ENCODE measurements at places on chromosomes 7 and 10.
A peak's percentile ranks its signal among the peaks of the same experiment; 100 is the strongest.

DNA sequence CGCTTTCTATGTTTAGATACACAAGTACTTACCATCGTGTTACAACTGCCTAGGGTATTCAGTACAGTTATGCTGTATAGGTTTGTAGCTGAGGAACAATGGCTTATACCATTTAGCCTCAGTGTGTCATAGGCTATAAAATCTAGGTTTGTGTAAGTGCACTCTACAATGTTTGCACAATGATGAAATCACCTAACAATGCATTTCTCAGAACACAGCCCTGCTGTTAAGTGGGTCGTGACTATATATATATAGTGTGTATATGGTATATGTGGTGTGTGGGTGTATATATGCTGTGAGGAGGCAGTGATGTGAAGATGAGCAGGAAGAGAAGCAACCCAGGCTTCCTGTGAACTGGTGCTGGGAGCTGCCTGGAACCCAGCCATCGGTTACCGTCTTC, 65.6 kb upstream of the MKI67 start:
- DNase-seq: no peak

DNA sequence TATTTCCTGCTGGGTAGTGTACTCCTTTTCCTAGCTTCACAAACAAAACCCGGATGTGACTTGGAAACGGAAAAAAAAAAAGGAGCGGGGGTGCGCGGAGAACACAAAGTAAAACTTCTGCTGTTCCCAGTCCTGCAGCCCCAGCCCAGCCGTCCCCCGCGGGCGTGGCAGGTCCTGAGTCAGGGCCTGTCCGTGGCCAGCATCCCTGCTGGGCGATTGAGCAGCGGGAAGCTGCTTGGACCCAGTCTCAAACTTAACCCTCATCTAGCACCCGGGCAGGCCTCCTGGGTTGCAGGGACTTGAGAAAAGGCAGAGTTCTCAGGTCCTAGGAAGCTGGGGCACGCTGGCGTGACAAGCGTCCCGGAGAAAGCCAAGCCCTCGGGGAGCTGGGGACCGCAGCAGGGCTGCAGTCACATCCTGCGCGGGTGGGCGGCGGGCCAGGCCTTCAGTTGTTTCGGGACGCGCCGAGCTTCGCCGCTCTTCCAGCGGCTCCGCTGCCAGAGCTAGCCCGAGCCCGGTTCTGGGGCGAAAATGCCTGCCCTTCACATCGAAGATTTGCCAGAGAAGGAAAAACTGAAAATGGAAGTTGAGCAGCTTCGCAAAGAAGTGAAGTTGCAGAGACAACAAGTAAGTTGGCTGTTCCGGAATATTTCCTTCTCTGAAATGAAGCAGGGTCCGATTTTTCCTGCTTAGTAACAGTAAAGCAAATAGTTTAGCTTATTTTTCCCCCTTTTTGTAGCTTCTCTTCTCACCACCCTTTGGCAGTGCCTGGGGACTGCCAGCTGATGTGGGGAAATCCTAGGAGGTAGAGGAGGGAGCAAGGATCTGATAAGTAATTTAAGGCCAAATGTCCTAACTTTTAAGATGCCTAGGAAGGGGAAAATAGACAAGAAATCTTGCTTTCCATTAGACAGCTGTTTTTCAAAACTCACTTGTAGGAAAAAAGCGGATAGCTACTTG, at the start of gene GNG11:
Gene GNG11, plus strand, starts transcription at position 129 of the 960 bp plus-strand sequence. Its CDS starts 403 bp downstream, at position 532.
- DNase-seq: no peak

DNA sequence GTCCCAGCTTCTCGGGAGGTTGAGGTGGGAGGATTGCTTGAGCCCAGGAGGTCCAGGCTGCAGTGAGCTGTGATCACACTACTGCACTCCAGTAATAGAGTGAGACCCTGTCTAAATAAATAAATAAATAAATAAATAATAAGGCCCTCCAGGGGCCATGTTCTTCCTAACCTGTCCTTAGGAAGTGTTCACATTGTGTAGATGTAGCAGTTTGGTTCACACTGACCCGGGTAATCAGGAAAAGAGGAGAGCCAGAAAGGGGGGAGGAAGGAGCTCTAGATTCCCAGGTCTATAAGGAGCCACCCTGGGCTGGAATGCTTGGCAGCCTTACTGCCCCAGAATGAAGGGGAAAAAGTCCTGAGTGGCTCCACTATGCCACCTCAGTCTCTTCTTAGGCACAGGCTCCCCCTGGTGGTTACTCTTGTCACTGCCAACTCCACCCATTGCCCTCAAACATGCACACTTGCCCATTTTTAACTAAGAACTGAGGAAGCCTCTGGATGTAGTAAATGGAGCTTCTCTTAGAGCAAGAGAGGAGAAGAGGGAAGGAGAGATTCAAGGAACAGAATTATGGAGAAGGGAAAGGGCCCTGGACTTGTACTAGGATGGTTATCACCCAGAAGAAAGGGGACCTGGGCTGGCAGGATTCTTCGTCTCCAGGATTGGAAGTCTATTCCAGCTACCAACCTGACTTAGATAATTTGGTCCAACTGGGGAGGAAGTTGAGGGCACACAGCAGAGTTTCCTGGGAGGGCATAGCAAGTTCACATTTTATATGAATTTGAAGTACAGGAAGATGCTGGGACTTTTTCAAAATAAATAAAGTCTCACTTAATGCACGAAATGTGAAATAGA, 7.8 kb downstream of the HPS6 start:
- DNase-seq: no peak

GRCh38 chr10:119001717-119002500, 27.6 kb upstream of the NANOS1 start:
- no peak for DNase-seq

DNA sequence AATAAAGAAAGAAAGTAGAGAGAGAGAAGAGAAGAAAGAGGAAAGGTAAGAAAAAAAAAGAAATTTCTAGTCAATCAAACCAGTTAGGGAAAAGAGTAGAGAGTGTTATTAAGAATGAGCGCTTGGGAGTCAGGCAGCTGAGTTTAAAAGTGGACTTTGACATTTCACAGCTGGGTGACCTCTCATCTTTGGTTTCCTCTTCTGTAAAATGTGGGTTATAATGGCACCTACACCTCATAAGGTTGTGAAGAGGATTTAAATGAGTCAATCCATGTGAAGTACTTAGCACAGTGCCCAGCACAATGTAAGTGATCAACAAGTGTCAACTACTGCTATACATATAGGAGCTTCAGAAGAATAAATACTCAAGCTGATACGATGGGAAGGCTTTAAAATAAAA, 12.2 kb downstream of the HOXA1 start:
- DNase-seq: no peak

DNA sequence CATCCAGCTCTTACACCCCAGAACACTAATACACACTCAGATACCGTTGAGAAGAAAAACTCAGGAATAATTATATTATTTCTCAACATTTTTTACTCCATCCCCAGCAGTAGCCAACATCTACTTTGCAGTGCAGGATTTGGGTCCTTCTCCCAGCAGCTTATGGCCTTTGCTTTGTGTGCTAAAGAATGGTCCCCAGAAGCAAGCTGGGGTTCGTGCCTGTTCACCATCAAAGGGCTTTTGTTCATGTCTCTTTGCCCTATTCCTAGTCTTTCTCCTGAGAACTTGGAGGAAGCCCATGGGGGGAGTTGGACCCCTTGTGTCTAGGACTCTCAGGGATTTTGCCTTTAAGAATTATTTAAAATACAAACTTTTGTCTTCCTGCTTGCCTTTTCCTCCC, 100.4 kb downstream of the ZNF277 start:
- DNase-seq: no peak

GRCh38 chr7:70736715-70737460, 395.1 kb upstream of the GALNT17 start:
- no peak for DNase-seq

- DNase-seq: peak; percentile 58
Observed at GRCh38 chr10:88803641-88804040, 1.1 kb downstream of the LIPM start.

DNA sequence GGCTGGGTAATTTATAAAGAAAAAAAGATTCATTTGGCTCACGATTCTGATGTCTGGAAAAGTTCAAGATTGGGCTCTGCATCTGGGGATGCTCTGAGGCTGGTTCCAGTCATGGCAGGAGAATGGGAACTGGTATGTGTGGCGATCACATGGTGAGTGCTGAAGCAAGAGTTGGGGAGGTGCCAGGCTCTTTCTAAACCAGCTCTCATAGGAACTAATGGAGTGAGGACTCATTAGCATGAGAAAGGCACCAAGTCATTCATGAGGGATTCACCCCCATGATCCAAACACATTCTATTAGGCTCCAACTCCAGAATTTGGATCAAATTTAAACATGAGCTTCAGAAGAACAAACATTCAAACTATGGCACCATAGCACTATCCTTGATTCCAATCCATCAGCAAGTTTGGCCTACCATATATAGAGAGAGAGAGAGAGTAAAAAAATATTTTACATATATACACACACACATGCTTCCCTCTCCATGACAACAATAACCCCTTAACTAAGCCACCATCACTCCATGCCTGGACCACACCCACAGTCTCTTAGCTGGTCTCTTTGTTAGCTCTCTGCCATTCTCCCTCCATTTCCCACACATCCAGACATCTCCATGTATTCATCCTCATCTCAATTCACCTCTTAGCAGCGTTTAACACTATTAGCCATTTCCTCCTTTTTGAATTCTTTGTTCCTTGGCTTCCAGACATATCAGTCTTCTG, 57.9 kb downstream of the NPY start:
- DNase-seq: no peak

All from PC-9 (cell line).